CD4-positive, alpha-beta memory T cell (primary cell): ENCODE measurements at places on chromosomes 3 and 15. TPM values are rescaled to one million over a fixed set of nuclear protein-coding genes. Genes with fewer than 3 reads are reported as not detected.

GRCh38 chr3:55164876-55165275 is 237.0 kb upstream of the LRTM1 start:
- no peaks in the 10 kb centered on the region for H3K27me3 ChIP-seq
- no peaks in the 10 kb centered on the region for H3K36me3 ChIP-seq
- no peak overlapping the region for H3K27ac ChIP-seq

- no peaks in the 10 kb centered on the region for H3K36me3 ChIP-seq
- no peaks in the 10 kb centered on the region for H3K27me3 ChIP-seq
- H3K4me3 ChIP-seq = no peak overlapping the region
- H3K27ac ChIP-seq = no peak overlapping the region
- H3K4me1 ChIP-seq = no peaks in the 10 kb centered on the region
- DNase-seq = peak; percentile 35
Measured at GRCh38 chr3:16048435-16049318, 125.8 kb upstream of the GALNT15 start.

- DNase-seq = no peak
- H3K4me1 ChIP-seq = peaks cover 33% of the 10 kb centered on the region
- peaks cover 50% of the 10 kb centered on the region for H3K27me3 ChIP-seq
- H3K4me3 ChIP-seq = no peak overlapping the region
- no peaks in the 10 kb centered on the region for H3K36me3 ChIP-seq
Measured at GRCh38 chr15:74132681-74133651, 2.6 kb downstream of the ISLR2 start.

DNA sequence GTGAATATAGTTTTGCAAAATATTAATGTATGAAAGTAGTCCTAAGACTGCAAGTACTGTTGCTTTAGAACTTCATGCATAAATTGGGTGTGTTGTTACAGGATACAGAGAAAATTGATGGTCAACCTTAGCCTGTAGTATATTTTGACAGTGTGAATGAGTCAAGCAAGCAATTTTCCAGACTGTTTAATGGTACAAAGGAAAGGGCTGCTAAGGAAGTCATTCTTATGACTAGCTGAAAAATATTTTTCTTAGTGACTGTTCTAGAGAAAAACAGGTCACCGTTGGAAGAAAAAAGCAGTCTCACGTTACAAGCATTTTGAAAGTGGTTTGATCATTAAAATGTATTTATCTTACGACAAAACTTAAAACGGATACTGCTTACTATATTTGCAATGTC is 49.2 kb downstream of the MBNL1 start:
- H3K36me3 ChIP-seq = peaks cover 5% of the 10 kb centered on the region
- H3K27ac ChIP-seq = no peak overlapping the region
- H3K27me3 ChIP-seq = no peaks in the 10 kb centered on the region
- DNase-seq = no peak

DNA sequence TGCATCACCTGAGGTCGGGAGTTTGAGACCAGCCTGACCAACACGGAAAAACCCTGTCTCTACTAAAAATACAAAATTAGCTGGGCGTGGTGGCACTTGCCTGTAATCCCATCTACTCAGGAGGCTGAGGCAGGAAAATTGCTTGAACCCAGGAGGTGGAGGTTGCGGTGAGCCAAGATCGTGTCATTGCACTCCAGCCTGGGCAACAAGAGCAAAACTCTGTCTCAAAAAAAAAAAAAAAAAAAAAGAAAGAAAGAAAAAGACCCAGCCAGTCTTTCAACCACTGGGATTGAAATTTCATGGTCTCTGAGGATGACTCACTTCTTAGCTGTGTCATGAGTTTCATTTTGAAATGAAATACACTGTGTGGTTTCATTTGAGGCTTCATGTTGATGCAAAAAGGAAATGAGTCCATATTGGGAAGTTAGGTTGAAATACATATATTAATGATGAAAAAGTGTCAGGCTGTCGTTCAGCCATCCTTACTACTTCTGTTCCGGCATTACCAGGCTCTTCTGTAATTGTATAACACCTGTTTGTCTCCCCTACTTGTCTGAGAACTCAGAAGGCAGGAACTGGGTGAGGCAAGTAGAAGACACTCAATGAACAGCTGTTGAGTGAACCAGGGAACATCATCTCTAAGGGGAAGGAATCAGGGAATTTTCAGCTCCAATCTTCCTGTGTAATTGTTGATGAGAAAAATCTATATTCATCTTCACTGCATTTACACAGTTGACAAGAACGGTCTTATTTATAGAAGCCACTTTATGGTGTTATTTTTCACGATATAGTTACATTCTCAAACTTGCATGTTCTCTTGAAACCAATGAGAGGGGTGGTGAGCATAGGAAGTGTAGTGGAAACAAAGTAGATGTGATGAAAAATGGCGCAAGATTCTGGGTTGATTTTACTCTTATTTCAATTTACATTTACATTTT is 87.4 kb downstream of the NFKBIZ start:
- H3K36me3 ChIP-seq = no peaks in the 10 kb centered on the region
- no peak overlapping the region for H3K27ac ChIP-seq
- DNase-seq = peak; percentile 71
- peaks cover 63% of the 10 kb centered on the region for H3K4me1 ChIP-seq
- H3K27me3 ChIP-seq = no peaks in the 10 kb centered on the region

DNA sequence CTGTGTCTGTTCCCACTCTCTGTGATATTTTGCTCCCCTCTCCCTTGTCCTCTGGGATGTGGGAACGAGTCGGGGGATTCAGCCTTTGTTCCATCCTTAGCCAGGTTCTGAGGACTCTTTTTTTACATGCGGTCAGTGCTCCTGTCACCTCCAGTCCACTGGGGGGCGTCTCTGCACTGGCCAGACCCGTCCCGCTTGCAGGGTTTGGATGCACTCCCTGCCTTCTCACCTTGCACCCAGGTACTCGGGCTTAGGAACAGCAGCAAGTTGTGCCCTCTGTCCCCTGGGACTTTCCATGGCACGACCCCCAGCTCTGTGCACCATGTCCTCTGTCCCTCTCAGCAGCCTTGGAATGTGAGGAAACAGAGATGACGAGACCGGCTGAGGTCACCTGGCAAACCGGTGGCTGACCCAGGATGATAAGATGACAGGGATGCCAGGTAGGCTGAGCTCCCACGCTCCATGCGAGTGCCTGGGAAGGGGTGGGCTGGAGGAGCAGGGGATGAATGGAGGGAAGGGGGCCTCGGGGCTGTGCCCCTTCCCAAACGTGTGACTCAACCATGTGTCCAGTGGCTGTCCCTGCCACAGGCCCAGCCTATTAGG is 27.3 kb upstream of the FGD5 start:
- H3K27me3 ChIP-seq = no peaks in the 10 kb centered on the region
- no peak overlapping the region for H3K27ac ChIP-seq
- peak; percentile 43 for DNase-seq

DNA sequence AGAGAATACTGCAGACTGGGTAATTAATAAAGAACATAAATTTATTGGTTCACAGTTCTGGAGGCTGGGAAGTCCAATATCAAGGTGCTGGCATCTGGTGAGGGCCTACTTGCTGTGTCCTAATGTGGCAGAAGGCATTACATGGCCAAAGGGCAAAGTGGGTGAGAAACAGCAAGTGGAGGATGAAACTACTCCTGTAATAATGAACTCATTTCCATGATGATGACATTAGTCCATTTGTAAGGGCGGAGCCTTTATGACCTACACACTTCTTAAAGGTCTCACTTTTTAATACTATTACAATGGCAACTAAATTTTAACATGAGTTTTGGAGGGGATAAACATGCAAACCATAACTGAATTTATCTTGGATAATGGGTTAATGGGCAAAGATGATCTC is 139.6 kb upstream of the SGO1 start:
- no peak overlapping the region for H3K27ac ChIP-seq
- no peaks in the 10 kb centered on the region for H3K4me1 ChIP-seq
- no peak for DNase-seq
- no peaks in the 10 kb centered on the region for H3K36me3 ChIP-seq

DNA sequence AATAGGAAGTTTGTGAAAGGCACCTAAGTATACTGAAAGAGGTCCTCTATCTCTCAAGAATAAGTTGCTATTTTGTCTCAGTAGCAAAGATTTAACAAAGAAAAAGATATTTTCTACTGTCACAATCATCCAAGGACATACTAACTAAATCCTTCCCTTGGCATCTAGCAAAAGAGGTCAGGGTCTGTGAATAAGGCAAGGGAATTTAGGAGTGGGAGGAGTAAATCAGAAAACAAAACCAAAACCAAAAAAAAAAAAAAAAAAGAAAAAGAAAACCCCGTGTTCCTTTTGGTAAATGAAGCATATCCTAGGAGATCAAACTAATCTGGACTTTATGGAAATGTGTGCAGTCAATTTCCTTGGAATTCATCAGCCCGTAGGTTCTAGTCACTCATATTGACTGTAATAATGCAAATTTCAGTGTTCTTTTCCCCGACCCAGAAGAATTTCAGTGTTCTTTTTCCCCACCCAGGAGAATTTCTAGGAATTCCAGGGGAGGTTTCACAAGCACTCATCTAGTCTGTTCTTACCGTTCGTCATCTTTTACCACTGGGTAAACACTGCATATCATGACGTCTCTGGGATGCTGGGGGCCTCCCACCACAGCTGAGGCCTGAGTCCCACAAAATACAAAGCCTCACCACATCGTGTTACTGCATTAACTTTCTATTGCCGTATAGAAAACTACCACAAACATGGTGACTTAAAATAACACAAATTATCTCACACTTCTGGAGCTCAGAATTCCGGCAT is 113.8 kb upstream of the CCDC54 start:
- no peak overlapping the region for H3K4me3 ChIP-seq
- no peaks in the 10 kb centered on the region for H3K36me3 ChIP-seq
- peaks cover 10% of the 10 kb centered on the region for H3K4me1 ChIP-seq
- DNase-seq = no peak
- H3K27ac ChIP-seq = no peak overlapping the region

DNA sequence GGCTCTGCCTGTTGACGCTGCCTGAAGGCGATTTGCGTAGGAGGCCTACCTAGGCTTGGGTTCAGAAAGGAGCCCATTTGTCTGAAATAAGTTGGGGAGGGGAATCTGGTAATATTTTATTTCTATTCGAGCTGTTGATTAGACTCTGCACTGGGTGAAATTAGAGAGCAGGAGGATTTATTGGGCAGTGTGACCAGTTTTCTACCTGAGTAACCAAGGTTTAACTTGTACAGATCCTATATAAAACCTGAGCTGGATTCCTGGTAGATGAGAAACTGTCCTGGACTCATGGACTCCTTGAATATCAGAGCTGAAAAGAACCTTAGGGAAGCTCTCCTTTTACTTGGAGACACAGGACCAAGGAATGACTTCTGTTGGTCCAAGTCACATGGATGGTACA is 19.6 kb upstream of the GPR156 start:
- H3K27me3 ChIP-seq = no peaks in the 10 kb centered on the region
- no peaks in the 10 kb centered on the region for H3K36me3 ChIP-seq
- DNase-seq = no peak
- no peak overlapping the region for H3K4me3 ChIP-seq

- peak overlapping the region; percentile 58 for H3K27ac ChIP-seq
- H3K4me1 ChIP-seq = peaks cover 99% of the 10 kb centered on the region
- peaks cover 3% of the 10 kb centered on the region for H3K36me3 ChIP-seq
- H3K27me3 ChIP-seq = no peaks in the 10 kb centered on the region
- no peak for DNase-seq
- H3K4me3 ChIP-seq = no peak overlapping the region
Measured at GRCh38 chr15:67080118-67080899, 14.9 kb downstream of the SMAD3 start.

DNA sequence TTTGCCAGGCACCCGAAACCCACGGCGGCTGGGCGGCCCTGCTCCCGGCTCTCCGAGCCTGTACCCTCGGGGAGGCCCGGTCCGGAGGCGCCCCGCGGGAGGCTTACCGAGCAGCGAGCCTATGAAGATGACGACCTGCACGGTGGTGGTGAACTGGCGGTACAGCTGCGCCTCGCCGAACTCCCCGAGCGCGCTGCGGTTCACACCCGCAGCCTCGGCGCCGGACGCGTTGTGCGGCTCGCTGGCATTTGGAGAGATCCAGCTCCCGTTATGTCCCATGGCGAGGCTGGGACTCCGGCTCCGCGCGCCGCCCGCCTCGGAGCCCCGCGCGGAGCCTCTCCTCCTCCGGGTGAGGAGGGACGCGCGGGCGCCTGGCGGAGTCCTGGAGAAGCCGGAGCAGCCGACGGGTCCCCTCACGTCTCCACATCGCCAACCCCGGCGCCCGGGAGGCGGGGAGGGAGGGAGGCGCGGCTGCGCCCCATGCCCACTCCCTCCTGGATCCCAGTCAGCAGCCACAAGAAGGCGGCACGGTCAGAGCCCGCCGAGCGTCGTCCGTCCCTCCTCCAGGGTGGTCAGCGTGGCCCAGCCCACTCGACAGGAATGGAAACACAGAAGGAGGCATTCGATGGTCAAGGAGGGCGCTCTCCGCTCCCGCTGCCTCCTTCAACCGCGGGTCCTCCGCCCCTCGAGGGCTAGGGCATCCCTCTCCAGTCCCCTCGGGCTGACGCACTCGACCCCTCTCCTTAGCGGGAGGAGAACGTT is at the start of gene GPR176:
TSS of gene GPR176 (minus strand) at position 519 of the 762 bp plus-strand sequence. CDS start at position 279, 240 bp downstream.
- no peak within 1 kb of the TSS for H3K27ac ChIP-seq
- peaks cover 20% of the 10 kb centered on the region for H3K27me3 ChIP-seq
- peak; percentile 34 for DNase-seq
- peak within 1 kb of the TSS; percentile 31 for H3K4me3 ChIP-seq

GRCh38 chr3:71168121-71168721 is 415.3 kb downstream of the FOXP1 start:
- peaks cover 5% of the 10 kb centered on the region for H3K36me3 ChIP-seq
- H3K4me1 ChIP-seq = no peaks in the 10 kb centered on the region
- no peak overlapping the region for H3K27ac ChIP-seq
- no peak overlapping the region for H3K4me3 ChIP-seq
- H3K27me3 ChIP-seq = no peaks in the 10 kb centered on the region

DNA sequence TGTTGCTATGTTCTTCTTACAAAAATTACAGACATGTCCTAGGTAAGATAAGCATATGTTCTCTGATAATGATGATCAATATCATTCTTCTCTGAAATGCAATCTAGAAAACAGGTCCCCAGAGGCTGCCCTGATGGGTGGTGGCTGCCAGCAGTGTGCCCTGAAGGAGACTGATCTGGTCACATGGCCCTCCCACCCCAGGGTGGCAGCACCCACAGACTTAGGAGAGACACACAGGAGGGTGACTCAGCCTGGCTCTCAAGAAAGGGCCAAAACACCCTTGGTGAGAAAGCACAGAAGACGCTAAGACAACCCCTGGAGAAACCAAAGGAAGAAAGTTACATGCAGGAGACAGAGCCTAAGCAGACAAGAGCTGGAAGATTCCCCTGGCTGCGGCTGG is 203.7 kb downstream of the TJP1 start:
- H3K27me3 ChIP-seq = no peaks in the 10 kb centered on the region
- no peak overlapping the region for H3K27ac ChIP-seq
- no peak for DNase-seq
- H3K36me3 ChIP-seq = no peaks in the 10 kb centered on the region
- no peak overlapping the region for H3K4me3 ChIP-seq
- no peaks in the 10 kb centered on the region for H3K4me1 ChIP-seq

The AADAC gene
- not detected for total RNA-seq

The SLC9C1 gene
- total RNA-seq = not detected

The ANKRD34C gene
- not detected for total RNA-seq

The WNT7A gene
- total RNA-seq = 18.0 TPM

The MST1 gene
- 10.2 TPM for total RNA-seq

The LRRC49 gene
- total RNA-seq = 0.20 TPM

The CAV3 gene
- not detected for total RNA-seq

The LRRN1 gene
- total RNA-seq = 0.22 TPM

The CCR1 gene
- total RNA-seq = 1.3 TPM

The EXD1 gene
- total RNA-seq = not detected
